ENCODE measurements at places on chromosomes 2 and 18. TPM values are rescaled to one million over a fixed set of nuclear protein-coding genes. Genes with fewer than 3 reads are reported as not detected.

Gene PXDN
- 42.3 TPM for total RNA-seq

DNA sequence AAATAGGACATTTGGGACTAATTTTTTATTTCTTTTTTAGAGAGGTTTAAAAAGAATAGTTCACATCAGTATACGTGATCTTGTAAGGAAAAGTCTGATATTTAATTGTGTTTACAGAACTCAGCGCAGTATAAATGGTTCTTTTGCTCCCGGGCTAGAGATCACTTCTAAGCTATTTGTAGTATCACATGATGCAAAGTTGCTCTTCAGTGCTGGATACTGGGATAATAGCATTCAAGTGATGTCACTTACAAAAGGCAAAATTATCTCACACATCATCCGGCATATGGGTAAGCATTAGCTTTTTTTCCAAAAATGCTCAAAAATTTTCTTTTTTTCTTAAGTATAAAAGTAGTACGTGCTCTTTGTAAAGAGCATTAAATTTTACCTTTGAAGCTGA lies 37.4 kb upstream of the CYP20A1 start:
- DNase-seq: no peak

GRCh38 chr2:208643145-208643544 lies 236.6 kb downstream of the PTH2R start:
- DNase-seq: no peak

DNA sequence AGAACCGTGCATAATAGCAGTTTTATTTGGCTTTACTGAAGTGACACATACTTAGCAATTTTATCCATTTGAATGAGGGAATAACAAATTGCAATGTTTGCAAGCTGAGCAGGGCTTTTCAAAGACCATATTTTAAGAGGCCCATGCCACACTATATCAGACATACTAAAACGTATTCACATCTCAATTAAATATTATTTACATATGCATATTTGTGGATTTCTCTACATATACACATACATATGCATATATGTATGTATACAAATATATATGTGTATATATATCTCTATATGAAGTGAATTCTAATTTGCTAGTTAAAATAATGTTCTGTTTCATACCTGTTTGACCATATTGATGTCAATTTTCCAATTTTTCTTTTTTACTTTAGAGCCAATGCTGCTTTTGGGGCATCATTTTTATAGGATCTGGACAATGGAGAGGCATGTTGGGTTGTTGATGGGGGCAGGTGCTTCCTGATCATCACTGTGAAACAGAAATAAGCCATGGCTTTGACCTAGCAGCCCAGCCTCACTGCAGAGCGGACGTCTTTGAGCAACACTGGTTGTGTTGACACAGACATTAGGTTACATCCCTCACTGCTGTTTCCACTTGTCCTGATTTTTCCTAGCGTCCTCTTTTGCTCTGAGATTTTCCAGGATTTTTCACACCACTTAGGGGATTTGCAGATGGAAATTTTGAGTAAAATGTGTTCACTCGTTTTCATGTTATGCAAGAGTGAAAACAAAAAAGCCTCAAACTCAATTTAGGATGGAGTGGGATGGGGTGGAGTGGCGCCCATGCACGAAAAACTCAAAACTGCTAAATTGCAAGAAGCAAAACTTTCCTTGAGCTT lies 56.9 kb downstream of the RDH14 start:
- DNase-seq: no peak

DNA sequence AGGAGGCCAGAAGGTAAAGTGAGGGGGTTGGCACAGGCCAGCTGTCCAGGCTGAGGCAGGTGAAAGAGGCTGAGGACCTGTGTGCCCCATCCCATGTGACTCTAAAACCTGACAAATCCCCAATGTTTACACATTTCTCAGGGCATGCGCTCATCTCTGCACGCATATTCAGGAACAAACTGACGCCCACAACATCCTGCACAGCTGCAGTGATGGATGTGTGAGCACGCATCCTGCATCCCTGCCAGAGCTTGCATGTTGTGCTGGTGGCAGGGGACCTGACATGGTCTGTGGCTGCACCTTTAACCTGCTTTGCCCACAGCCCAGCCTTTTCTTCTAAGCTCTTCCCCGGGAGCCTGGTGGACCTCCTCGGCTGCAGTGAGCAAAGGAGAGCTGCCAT lies 83.1 kb downstream of the FBXO15 start:
- no peak for DNase-seq

- no peak for DNase-seq
Observed at GRCh38 chr2:168255103-168255502, 7.7 kb upstream of the STK39 start.
